Substantia nigra (tissue), 51 donors: ENCODE measurements at places on chromosomes 12 and 14.

GRCh38 chr12:49357103-49357678 is 10.1 kb upstream of the SPATS2 start:
- no peak for DNase-seq

DNA sequence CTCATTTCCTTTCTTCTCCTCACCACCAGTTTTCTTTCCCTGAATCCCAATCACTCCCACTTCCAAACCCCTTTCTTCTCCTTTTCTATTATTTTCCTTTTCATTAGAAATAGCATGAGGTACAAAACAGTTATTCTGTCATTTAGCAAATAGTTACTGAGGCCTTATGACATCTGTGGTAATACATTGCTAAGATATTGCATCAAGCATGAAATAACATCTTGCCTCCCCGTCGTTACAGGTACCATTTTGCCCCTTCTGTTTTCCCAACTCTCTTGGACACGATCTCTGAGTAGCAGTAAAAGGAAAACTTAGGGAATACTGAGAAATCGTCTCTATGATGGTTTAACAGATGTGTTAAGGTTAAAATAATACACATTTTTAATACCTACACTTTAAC is 175.8 kb upstream of the SOX5 start:
- no peak for DNase-seq

- no peak for DNase-seq
Observed at GRCh38 chr12:6772726-6773589, 638 bp downstream of the LAG3 start.

- no peak for DNase-seq
Observed at GRCh38 chr14:99730876-99731546, 46.9 kb downstream of the CYP46A1 start.

DNA sequence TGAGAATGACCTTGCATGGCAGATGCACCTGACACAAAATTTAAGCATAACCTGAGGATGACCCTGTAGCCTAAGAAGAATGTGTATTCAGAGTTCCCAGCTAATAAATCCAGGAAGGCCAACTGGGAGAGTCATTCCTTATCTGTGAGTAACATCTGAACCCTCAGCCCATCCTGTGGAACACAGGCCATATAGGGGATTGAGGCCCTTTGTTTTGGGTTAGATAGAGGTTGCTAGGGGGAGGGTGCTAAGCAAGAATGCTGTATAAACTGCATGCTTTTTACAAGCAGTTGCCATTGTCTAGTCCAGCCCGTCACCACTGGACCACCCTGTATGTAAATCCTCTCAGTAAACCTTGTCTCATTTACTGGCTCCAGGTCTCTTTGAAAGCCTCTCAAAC is 77.0 kb downstream of the BICD1 start:
- DNase-seq: no peak

GRCh38 chr14:86798330-86798729 is 1194.7 kb downstream of the GALC start:
- DNase-seq: no peak

- DNase-seq: no peak
Observed at GRCh38 chr12:7039403-7039802, 21.1 kb upstream of the C1S start.

- no peak for DNase-seq
Observed at GRCh38 chr12:55875704-55876467, 33.1 kb upstream of the MMP19 start.

GRCh38 chr14:94001016-94001415 is 3.9 kb downstream of the CCDC197 start:
- no peak for DNase-seq

- DNase-seq: no peak
Observed at GRCh38 chr12:128367961-128368360, 101.0 kb downstream of the TMEM132C start.

DNA sequence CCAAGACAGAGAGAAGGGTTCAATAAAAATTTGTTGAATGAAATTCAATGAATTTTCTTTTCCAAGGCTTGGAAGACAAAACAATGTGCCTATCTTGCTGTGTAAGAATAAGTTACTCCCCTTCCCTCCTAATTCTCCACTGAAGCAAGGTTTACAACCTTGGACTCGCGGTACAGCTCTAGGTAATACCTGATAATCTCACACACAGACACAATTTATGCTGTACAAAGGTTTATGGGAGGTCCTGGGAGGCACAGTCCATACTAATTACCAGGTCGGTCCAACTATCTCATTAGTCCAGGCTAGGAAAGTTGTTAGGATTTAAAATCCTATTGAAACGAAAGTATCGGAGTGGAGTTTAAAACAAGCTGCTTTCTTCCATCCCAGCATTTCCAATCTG is 42.6 kb downstream of the NELL2 start:
- DNase-seq: no peak

GRCh38 chr14:102554821-102555819 is 37.3 kb upstream of the RCOR1 start:
- DNase-seq: no peak

DNA sequence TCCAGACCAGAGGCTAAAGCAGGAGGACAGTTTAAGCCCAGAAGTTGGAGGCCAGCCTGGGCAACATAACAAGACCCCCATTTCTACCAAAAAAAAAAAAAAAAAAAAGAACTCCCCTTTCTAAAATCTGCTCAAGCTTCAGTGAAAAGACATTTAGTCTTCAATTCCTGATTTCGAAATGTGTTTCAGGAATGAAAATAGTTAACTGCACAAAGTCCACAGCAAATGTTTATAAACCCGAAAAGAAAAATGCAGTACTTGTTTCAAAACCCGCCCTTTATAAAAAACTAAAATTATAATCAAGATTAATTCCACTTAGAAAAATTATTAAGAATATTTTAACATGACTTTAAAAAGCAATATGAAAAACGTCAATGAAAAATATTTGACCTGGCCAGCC is 12.1 kb downstream of the ATXN2 start:
- no peak for DNase-seq

DNA sequence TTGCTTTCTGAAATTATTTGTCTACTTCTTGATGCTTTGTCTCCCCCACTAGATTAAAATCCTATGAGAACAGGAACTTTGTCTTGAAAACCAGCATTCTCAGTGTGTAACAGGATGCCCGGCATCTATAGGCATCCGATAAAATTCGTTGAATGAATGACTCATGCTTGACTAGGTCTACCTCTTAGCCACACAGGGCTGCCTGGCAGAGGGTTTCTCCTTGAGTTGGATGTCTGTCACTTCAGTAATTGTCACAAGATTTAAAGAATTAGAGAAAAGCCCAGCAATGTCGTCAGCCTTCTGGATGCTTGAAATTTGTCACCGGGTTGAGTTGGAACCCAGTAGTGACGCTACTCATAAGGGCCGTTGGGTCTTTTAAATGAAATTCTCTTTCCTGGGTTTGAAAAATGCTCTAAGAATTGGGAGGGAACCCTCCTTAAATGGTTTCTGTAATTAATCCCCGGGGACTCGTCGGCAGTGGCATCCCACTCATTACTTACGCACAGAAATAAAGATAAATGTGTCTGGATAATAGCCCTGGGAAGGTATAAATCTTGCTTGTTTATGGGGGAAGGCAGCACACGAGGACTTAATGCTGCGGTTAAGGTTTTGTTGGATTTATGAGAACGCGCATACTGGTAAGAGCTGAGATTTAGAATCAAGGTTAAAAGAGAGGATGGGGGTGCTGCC is 194.1 kb downstream of the AACS start:
- no peak for DNase-seq

DNA sequence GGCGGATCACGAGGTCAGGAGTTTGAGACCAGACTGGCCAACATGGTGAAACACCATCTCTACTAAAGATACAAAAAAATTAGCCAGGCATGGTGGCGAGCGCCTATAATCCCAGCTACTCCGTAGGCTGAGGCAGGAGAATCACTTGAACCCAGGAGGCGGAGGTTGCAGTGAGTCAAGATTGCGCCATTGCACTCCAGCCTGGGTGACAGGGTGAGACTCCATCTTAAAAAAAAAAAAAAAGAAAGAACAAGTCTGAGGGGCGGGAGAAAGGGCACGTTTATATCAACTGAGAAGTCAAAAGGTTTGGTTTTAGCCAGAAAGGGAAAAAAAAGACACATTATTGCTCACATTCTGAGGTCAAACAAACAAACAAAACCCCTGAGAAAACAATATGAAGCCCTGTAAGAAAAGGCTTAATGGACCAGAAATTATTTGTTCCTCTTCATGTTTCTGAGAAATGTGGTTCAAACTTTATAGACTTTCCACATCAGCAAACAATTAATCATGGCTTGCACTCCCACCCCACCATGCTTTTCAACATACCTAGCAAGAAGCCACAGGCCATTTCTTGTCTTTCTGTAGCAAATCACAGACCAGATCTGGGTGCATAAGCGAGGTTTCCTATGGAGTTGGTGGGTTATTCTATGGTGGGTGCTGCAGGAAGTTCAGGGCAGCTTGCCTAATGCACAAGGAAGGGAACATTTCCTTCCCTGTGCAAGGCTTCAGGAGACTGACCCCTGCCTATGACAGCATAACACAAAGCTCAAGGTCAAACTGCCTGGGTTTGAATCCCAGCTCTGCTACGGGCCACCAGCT is 80.1 kb downstream of the SSPN start:
- no peak for DNase-seq

- no peak for DNase-seq
Observed at GRCh38 chr14:74302152-74302628, 544 bp downstream of the ABCD4 start.

DNA sequence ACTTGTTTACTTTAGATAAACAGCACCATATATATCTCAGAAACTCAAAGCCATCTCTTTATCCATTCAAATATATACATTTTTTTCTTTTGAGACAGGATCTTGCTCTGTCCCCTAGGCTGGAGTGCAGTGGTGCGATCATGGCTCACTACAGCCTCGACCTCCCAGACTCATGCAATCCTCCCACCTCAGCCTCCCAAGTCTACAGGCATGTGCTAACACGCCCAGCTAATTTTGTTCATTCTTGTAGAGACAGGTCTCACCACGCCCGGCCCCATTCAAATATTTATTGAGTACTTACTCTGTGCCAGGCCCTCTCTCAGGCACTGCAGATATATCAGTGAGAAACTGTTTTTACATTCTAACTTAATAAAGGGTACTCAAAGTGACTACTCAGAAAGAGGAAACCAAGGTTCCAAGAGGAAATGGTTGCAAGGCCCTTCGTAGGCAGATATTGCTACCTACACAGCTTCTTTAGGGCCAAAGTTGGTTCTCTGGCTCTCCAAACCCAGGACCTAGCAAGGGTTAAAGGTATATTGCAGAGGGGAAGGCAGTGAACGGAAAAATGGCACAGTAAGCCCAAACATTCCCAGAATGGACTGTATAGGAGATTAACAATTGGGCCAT is 2.9 kb downstream of the ATXN3 start:
- no peak for DNase-seq

DNA sequence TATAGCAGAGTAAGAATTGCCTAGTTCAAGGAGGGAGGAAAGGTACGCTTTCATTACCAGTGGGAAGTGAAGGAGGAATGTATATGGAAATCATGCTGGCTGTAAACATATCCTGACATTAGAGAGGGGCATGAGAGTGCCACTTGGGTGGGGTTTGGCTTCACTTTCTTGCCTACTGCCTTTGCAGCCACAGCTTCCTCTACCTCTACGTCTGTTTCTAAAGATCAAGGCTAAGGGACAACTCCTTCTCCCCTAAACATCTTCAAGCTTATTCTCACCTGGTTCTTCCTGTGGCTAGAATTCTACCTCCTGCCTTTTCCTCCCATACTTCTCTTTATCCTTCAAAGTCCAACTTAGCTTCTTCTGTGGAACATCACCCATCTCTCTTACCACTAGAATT is 58.0 kb downstream of the SUSD6 start:
- DNase-seq: no peak

DNA sequence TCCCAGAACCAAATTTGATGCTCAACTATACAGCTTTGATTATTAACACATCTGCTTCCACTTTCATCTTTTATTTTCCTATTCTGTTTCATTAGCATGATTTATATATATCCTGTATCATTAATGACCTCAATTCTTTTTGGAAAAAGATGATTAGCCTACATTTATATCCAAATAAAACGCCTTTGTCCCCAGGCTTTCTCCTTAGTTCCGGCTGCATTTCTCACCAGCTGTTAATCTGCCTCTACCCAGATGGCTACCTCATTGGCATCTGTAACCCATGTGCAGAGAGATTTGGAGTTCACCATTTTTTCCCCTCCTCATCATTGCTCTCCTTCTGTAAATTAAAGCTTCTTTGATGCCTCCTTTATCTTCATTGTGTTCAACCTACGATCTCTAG is 336.8 kb upstream of the RGS6 start:
- DNase-seq: no peak

- DNase-seq: no peak
Observed at GRCh38 chr12:99387661-99388060, 259.9 kb upstream of the GARIN6 start.

GRCh38 chr14:30995689-30996088 is 29.8 kb upstream of the AP4S1 start:
- no peak for DNase-seq

- no peak for DNase-seq
Observed at GRCh38 chr12:76259660-76260389, 88.4 kb downstream of the BBS10 start.

GRCh38 chr12:49295082-49295936 is at the start of gene PRPH:
PRPH (plus strand) TSS chr12:49295147; CDS start chr12:49295201, 54 bp downstream.
- no peak for DNase-seq

GRCh38 chr12:70849265-70849960 is 71.1 kb downstream of the PTPRR start:
- DNase-seq: no peak

- no peak for DNase-seq
Observed at GRCh38 chr12:45907955-45908354, 82.4 kb downstream of the SCAF11 start.

DNA sequence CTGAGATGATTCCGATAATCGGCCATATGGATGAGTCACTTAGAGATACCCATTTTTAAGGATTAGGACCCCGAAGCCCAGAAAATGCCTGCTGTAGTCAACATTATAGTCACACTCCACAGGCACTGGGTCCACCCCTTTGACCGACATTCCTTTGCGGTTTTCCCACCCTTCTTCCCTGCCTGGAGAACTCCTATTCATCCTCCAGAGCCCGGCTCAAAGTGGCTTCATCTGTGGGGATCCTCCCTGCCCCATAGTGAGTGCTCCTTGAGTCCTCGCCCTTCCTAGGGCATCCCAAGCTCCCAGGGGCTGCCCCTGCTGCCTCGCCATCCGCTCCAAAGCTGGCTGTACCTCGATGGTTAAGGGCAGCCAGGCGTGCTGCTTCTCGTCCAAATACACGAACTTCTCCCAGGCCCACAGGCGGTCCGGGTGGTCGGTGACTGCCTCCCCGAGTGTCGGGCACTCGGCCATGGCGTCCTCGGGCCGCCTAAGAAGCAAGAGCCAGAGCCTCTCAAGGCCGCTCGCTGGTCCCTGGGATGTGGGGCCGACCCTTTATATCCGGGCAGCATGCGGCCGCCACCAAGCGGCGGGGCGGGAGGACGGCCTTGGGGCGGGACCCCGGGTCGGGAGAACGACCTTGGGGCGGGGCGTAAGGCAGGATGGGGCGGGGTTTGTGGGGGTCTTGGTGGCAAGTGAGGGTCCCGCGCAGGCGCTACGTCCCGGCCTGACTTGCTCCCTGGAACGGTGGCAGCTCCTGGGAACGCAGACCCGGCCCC is at the start of gene TCL1A:
Gene TCL1A (minus strand): TSS at position 530 of the 776 bp plus-strand sequence. CDS start 59 bp downstream, at position 471.
- DNase-seq: no peak

GRCh38 chr12:9115731-9116559 is at the start of gene A2M:
A2M (minus strand) TSS chr12:9115919; CDS start chr12:9115849, 70 bp downstream.
- DNase-seq: no peak
